ENCODE measurements at places on chromosomes 3 and 15.

- no peak for DNase-seq
- peaks cover 14% of the 10 kb centered on the region for H3K36me3 ChIP-seq
- H3K4me1 ChIP-seq: peaks cover 68% of the 10 kb centered on the region
- no peaks in the 10 kb centered on the region for H3K27me3 ChIP-seq
- no peak overlapping the region for H3K4me3 ChIP-seq
- peak overlapping the region; percentile 51 for H3K27ac ChIP-seq
Observed at GRCh38 chr3:46984591-46985459, 5.4 kb downstream of the NBEAL2 start.

GRCh38 chr3:122515870-122516269 is 1.1 kb upstream of the KPNA1 start:
- no peak overlapping the region for H3K27ac ChIP-seq
- H3K27me3 ChIP-seq: peaks cover 4% of the 10 kb centered on the region
- H3K4me1 ChIP-seq: peaks cover 19% of the 10 kb centered on the region
- DNase-seq: no peak

DNA sequence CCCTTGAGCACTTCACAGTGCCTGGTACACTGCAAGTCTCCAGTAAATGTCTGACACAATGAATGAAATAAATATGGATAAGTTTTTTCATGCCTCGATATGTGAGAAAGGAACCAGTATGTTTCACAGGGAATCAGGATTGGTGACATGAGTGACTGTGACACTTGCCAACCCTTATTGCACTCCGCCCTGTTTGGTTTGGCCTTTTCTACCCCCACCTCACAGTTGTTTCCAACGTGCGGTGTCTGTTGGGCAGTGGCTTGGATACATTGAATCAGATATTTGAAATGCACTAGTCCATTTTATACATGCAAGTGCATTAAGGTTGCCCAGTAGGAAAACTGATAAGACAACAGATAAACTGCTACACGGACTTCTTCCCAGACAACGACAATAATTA is 2.0 kb downstream of the NPHP3 start:
- DNase-seq: no peak
- peak overlapping the region; percentile 11 for H3K27ac ChIP-seq
- H3K36me3 ChIP-seq: peaks cover 22% of the 10 kb centered on the region
- H3K4me3 ChIP-seq: peak overlapping the region; percentile 96

- peaks cover 6% of the 10 kb centered on the region for H3K4me1 ChIP-seq
- no peak for DNase-seq
- no peaks in the 10 kb centered on the region for H3K36me3 ChIP-seq
- no peak overlapping the region for H3K27ac ChIP-seq
- no peak overlapping the region for H3K4me3 ChIP-seq
Observed at GRCh38 chr3:114154321-114154821, 24.5 kb downstream of the DRD3 start.

DNA sequence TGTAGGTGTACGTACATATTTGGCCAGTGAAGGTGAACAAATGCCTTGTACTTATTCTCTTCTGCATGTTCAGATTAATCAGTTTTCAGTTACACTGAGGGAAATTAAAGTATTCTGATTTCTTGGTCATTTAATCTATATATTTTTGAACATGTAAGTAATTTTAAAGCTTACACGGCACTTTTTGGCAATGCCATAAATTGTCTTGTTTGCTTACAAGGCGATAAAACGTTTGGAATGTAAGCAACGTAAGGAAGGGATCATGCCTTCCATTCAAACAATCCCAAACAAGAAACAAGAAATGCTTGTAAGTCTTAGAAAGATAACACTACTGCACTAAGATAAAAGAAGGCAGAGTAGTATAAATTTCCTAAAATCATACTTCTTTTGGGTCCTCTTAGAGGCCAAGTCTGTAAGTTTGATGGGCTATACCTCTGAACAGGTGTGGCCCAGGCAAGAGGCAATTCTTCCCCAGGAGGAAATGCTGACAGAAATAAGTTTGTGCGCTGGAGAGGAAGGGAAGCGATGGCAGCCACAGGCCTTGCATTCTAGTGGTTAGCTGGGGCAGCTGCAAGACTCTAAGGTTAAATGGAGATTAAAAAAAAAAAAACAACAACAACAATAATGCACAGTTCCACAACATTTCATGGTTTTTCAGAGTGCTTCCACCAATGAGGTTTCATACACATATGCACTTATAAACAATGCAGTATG is 73.8 kb downstream of the GOLIM4 start:
- DNase-seq: no peak
- no peaks in the 10 kb centered on the region for H3K27me3 ChIP-seq
- no peak overlapping the region for H3K4me3 ChIP-seq
- H3K27ac ChIP-seq: no peak overlapping the region
- peaks cover 26% of the 10 kb centered on the region for H3K4me1 ChIP-seq
- peaks cover 26% of the 10 kb centered on the region for H3K36me3 ChIP-seq

DNA sequence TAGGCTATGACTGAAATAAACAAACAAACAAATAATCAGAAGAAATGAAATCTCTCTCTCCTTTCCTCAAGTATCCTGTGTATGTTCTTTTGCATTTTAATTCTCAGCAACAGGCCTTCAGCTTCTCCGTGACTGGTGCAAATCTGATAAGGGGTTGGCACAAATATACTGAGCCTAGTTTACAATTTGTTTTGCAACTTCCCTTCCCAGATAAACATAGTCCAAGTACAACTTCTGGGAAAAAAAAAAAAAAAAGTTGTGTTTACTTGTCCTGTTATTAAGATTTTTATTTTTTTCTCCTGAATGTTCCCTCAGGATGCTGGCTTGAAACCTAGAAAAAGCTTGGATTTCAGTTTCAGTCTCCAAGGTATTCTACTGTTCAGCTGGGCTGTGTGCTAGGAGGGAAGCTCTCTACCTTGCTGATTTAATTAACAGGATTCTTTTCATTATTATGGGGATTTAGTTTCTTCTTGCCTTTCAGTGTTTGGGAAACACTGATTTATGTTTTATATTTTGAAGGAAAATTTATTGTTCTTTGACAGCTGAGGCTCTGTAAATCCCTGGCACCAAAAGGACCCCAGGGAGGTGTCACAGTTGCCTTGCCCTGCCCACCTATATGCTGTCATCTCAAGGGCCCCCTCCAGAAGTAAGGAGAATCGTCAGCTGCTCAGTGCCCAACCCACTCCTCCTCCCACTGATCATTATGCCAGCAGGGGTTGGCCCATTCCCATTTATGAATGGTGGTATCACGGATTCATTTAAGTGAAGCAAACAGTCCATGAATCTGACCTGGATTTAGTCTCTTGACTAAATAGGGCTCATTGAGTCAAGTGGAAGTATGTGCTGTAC is 185.2 kb downstream of the MEIS2 start:
- H3K36me3 ChIP-seq: no peaks in the 10 kb centered on the region
- no peak overlapping the region for H3K27ac ChIP-seq

DNA sequence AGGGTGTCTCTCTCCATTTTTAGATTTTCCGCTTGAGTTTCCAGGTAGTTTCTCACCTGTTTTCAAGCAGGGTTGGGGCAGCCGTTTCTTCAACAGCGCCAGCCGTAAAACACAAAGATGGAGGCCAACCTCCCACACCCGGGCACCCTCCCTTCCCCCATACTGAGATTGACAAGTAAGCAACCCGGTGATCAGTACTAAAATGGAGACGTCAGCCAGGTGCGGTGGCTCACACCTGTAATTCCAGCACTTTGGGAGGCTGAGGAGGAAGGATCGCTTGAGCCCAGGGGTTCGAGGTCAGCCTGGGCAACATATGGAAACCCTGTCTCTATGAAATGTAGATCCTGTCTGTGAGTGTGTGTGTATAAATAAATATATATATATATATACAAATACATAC is 903 bp upstream of the ZSCAN2 start:
- no peaks in the 10 kb centered on the region for H3K27me3 ChIP-seq
- H3K36me3 ChIP-seq: peaks cover 6% of the 10 kb centered on the region
- peaks cover 40% of the 10 kb centered on the region for H3K4me1 ChIP-seq
- no peak for DNase-seq

GRCh38 chr15:89993349-89993748 is 7.8 kb upstream of the ZNF710 start:
- H3K4me3 ChIP-seq: no peak overlapping the region
- no peaks in the 10 kb centered on the region for H3K36me3 ChIP-seq
- no peak overlapping the region for H3K27ac ChIP-seq

DNA sequence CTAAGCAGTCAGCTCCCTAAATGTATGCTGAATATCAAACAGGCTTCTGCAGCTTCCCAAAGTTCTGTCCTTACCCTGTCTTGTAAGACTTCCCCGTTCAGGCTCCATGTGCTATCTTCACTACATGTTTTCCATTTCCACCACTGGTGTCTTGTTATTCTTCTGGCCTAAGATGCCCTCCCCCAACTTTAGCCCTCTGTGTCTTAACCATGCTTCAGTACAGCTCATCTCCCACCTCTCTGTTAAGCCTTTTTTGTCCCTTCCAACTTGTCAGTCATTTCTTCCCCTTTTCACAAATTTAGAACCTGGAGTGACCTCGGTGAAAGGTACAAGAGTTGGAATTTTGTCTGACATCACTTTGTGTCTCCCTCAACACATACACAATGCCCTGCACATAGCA is 151.7 kb upstream of the TBL1XR1 start:
- DNase-seq: no peak
- H3K27me3 ChIP-seq: no peaks in the 10 kb centered on the region
- no peak overlapping the region for H3K27ac ChIP-seq
- H3K36me3 ChIP-seq: no peaks in the 10 kb centered on the region
- no peak overlapping the region for H3K4me3 ChIP-seq

- DNase-seq: no peak
- peaks cover 43% of the 10 kb centered on the region for H3K36me3 ChIP-seq
- no peaks in the 10 kb centered on the region for H3K27me3 ChIP-seq
- peaks cover 29% of the 10 kb centered on the region for H3K4me1 ChIP-seq
- H3K27ac ChIP-seq: no peak overlapping the region
Observed at GRCh38 chr15:41340189-41340695, 7.6 kb downstream of the NUSAP1 start.

GRCh38 chr15:52186651-52187486 is 4.3 kb downstream of the GNB5 start:
- H3K4me3 ChIP-seq: no peak overlapping the region
- peaks cover 4% of the 10 kb centered on the region for H3K4me1 ChIP-seq
- no peaks in the 10 kb centered on the region for H3K27me3 ChIP-seq
- no peak overlapping the region for H3K27ac ChIP-seq

DNA sequence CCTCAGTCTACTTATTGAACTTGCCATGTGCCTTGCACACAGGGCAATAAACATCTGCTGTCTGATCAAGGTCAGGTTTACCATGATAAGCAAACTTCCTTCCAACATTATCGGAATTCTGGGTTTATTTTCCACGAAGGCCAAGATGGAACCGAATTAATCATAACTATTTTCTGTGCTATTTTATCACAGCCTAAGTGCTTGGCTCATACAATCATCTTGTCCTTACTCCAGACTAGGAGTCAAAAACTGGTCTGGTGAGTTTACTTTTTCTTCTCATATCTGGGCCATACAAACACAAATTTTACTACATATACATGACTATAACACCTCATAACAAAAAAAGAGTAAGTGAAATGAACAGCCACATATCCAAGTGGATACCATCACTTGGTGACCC is 2.3 kb downstream of the FBN1 start:
- H3K36me3 ChIP-seq: no peaks in the 10 kb centered on the region
- H3K4me3 ChIP-seq: no peak overlapping the region
- H3K4me1 ChIP-seq: peaks cover 6% of the 10 kb centered on the region
- H3K27me3 ChIP-seq: peaks cover 58% of the 10 kb centered on the region

DNA sequence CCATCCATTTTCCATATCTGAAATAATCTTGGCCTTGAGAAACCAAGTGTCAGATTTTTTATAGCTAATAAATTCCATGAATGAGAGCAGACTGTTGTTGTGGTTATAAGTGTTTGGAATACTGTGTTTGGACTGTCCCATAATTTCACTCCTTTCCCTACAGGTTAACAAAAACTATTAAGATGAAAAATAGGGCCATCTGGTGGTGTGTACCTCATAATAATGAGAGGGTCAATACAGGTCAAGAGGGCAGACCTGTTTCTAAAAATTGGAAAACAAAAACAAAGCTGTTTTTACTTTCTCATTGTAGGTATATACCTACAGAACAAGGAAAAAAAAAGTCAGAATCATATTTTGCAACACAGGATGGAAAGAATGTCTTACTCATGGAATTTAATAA is 553.8 kb upstream of the SGO1 start:
- no peak overlapping the region for H3K27ac ChIP-seq
- H3K27me3 ChIP-seq: no peaks in the 10 kb centered on the region
- H3K4me1 ChIP-seq: no peaks in the 10 kb centered on the region

- H3K4me3 ChIP-seq: peak overlapping the region; percentile 11
- H3K4me1 ChIP-seq: peaks cover 14% of the 10 kb centered on the region
- DNase-seq: no peak
- H3K27ac ChIP-seq: peak overlapping the region; percentile 32
- peaks cover 7% of the 10 kb centered on the region for H3K36me3 ChIP-seq
Observed at GRCh38 chr3:171846597-171846996, 3.4 kb downstream of the TMEM212 start.

DNA sequence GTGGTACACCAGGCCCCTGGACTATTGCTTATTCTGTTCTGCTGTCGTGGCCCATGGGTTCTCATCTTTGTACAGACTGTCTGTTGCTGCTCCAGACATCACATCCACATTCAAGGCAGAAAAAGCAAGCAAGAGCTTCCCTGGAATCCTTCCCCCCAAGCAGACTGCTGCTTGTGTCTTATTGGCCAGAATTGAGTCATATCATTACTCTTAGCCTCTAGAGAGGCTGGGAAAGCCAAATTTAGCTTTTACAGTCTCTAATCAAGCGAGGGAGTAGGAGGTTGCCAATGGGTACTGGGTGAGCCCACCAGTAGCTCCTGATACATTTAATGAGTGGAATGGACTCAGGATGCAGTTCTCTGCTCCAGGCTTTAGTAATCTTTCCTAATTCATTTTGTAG is 39.4 kb downstream of the RAB6B start:
- DNase-seq: no peak
- H3K27ac ChIP-seq: no peak overlapping the region
- peaks cover 9% of the 10 kb centered on the region for H3K4me1 ChIP-seq
- H3K27me3 ChIP-seq: no peaks in the 10 kb centered on the region
- H3K4me3 ChIP-seq: no peak overlapping the region

DNA sequence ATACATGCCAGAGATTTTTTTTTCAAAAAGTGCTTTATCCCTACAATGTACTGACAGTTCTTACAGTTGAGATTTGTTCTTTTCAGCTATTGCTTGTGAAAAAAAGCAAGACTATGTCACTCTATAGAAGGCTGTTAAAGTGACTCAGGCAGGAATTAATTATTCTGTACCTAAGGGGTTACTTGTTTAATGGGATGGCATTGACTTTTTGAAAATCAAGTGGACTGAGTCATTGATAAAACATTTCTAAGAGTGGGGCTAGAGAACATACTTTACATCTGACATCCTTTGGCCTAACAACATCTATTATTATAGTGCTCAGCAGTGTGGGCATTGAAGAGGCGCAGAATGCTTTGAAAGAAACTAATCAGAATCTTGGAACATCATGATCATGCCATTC is 34.3 kb downstream of the INTS14 start:
- peaks cover 20% of the 10 kb centered on the region for H3K36me3 ChIP-seq
- no peak for DNase-seq
- peaks cover 6% of the 10 kb centered on the region for H3K4me1 ChIP-seq
- no peaks in the 10 kb centered on the region for H3K27me3 ChIP-seq
- H3K4me3 ChIP-seq: no peak overlapping the region
